ENCODE measurements at places on chromosomes 3 and 15. TPM values are rescaled to one million over a fixed set of nuclear protein-coding genes. Genes with fewer than 3 reads are reported as not detected.

Gene HEXA
- 144 TPM for total RNA-seq

Gene LARP6
- total RNA-seq = 51.3 TPM

Gene LTF
- 1.7 TPM for total RNA-seq

Gene SLC28A2
- total RNA-seq = not detected

Gene NLGN1
- total RNA-seq = 2.3 TPM

Gene UQCRC1
- total RNA-seq = 229 TPM

Gene CAMKV
- total RNA-seq = not detected

All from smooth muscle cell of the pulmonary artery (primary cell).